Right cardiac atrium (tissue), 5 donors: ENCODE measurements at places on chromosomes 16 and 17. TPM values are rescaled to one million over a fixed set of nuclear protein-coding genes. Genes with fewer than 3 reads are reported as not detected.
A peak's percentile ranks its signal among the peaks of the same experiment; 100 is the strongest.

- no peak for DNase-seq
These were observed 53.8 kb downstream of the METTL16 start for GRCh38 chr17:2457913-2458312.

GRCh38 chr17:7258731-7259554, 3.3 kb downstream of the CLDN7 start:
- no peak for DNase-seq

DNA sequence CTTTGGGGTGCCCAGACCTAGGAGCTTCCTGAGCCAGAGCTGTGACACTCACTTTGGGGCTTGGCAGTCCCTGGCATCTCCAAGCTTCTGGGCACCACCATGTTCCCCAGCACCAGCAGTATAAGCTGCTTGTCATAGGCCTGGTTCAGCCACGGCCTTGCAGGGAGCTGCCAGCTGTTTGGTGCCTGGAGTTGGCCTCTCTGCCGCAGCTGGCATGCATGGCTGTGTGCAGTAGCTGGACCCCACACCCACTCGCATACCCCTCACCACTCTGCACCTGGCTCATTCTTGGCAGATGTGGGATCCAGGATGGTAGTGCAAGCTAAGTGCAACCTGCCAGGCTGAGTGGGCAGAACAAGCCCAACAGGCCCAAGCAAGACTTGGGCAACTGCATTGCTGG, 73.4 kb upstream of the BRD7 start:
- no peak for DNase-seq

DNA sequence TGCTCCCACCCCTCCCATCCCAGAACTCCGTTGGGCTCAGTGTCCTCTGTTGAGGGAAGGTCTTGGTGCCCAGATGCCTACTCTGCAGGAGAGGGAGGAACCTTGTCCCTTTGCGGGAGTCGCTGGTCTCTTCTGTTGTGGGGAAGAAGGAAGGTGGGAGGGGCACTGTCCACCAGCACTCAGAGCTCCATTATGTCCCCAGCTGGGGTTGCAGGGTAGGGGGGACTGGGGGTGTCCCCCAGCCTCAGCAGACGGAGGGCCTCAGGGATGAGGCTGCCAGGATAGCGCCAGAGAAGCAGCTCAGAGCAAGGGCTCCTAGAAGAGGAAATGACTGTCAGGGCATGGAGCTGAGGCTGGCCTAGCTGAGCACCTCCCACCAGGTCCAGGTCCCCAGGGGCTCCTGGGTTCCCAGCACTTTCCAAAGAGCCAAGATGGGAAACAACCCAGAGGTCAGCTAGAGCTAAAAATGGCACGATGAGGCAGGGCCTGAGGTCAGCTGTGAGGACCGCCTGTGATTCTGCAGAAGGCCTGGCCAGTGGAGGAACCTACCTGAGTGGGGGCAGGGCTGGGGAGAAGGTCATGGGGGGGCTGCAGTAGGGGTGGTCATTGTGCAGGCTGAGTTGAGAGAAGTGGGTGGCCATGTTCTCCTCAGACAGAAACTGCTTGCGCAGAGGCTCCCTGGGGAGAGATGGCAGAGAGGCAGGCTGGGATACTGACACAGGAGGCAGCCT, 893 bp downstream of the HCFC1R1 start:
- peak; percentile 70 for DNase-seq

DNA sequence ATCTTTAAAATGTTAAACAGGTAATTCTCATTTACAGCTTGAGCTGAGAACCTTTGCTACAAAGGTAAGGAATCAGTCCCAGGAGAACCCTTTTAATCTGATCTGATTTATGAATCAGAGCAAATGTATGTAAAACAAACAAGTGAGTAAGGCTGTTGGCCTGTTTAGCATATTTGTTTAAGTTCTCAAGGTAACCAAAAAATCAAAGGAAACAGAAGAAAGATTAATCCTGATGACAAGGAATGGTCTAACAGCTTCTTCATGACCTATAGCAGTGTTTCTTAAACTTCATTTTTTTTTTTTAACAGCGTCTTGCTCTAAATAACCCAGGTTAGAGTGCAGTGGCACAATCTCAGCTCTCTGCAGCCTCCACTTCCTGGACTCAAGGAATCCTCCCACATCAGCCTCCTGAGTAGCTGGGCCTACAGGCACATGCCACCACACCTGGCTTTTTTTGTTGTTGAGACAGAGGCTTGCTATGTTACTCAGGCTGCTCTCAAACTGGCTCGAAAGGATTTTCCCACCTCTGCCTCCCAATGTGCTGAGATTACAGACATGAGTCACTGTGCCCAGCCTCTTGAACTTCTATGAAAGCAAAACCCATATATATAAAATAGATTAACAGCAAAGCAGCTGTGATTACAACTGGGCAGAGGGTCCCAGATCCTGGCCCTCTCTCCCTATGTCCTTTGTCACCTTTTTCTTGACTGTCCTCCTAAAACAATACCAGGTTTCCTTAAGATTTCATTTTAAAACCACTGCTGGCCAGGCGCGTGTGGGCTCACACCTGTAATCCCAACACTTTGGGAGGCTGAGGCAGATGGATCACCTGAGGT, 5.1 kb upstream of the JPT1 start:
- no peak for DNase-seq

DNA sequence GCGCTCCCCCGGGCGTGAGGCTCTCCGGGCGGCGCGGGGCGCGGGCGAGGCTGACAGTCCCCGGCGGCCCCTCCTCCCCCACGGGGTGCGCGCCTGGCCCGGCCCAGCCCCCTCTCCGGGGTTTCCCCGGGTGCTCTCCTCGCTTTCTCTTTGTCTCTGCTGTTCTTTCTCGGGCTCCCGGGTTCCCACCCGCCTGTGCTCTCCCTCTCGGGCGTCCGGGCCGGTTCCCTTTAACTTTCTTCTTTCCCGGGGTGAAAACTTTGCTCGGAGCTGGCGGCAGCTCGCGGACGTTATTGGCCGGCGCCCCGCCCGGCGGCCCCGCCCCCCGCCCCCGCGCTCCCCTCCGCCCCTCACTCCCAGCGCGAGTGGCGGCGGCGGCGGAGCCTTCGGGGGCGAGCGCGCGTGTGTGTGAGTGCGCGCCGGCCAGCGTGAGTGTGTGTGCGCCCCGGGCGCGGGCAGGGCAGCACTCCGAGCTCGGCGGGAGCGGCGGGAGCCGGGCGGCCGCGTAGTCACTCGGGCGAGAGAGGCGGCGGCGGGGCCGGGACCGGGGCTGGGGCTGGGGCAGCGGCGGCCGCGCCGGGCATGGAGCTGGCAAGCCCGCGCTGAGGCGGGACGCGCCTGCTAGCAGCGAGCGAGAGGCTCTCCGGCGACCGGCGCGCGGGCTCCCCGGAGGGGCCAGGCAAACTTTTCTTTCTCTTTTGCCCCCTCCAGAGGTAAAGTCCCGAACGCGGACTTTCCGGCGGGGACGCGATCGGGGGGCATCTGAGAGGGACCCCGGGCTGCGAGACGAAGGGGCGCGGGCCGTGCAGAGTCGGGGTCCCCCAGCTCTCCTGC, at the start of gene NTN1:
TSS of gene NTN1 (plus strand) at position 353 of the 834 bp plus-strand sequence. CDS start 864 bp downstream, outside the sequence.
- DNase-seq = peak; percentile 87

DNA sequence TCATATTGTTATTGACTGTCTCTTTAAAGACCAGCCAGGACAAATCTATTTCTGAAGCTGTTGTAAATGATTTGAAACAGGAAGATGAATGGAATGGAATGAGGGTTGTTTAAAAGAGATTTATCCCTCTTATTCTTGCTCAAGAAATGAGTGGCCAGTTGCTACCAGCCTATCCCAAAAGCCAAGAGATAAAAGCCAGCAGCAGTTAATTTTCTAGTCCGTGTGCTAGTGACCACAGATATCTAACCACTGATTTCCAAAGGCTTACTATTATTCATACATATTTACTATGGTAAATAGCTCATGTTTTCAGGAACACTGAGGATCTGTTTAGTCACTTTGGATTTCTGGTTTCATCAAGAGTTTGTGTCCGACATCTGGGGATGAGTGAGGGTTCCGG, 105.7 kb downstream of the CDH13 start:
- DNase-seq = no peak

DNA sequence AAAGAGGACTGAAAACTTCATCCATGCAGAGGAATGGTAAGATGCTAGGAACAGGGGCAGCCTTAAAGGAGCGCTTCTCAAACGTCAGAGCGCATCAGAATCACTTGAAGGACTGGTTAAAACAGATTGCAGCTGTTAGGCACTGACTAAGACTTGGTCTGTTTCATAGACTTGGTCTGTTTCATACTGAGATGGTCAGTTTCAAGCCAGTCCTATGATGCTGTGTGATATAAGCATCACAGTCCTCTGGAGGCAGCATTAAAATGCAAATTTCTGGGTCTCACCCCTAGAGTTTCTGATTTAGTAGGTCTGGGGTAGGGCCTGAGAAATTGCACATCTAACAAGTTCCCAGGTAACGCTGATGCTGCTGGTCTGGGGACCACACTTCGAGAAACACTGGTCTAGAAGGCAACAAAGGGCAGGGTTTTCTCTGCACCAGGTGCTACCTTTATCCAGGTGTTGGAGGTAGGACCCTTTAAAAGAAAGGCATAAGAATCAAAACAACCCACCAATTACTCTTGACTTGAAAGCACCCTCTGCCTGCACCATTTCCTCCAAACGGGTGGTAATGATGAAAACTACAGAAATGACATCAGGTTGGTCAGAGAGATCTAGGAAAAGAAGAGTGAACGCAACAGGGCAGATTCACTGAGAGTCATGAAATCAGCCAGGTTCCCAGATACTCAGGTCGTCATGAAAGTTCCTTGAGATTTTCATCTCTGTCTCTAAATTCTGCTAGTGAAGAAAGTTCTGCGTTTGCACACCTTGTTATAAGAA, 95.0 kb upstream of the RCVRN start:
- DNase-seq = no peak

- DNase-seq = no peak
These were observed 10.9 kb upstream of the HEXD start for GRCh38 chr17:82407255-82407654.

GRCh38 chr17:8079291-8080207, 8.0 kb downstream of the ALOX12B start:
- peak; percentile 85 for DNase-seq

DNA sequence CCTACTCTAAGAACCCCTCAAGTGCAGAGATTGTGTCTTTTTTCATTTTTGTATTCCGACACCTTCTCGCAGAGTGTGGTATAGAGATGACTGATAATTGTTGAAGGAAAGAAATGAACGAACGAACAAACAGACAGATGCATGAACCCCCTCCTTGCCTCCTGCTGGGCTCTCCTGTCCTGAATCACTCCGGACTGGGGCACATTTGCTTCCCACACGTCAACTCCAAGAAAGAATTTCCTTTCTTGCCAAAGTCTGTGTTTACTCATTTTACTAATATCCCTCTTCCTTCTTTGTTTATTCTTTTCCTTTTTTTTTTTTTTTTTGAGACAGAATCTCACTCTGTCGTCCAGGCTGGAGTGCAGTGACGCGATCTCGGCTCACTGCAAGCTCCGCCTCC, 37.5 kb upstream of the BHLHA9 start:
- DNase-seq = no peak

GRCh38 chr17:704111-704864, 10.4 kb downstream of the VPS53 start:
- no peak for DNase-seq

DNA sequence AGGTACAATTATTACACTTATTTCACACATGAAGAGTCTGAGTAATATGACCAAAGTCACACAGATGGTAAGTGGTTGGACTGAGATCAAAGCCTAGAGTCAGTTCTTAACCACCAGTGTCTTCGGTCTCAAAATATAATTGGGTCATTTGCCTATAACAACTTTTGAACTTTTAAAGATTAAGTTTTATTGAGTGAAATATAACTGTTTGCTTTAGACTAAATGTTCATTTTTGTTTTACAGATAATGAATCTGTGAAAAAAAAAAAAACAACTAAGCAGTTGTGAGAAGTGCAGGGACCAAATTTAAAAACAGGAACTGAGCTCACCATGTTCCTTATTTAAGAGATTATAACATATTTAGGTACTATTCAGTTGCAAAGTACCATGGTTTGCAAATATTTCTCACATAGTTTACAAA, 150.1 kb downstream of the ITFG1 start:
- no peak for DNase-seq

DNA sequence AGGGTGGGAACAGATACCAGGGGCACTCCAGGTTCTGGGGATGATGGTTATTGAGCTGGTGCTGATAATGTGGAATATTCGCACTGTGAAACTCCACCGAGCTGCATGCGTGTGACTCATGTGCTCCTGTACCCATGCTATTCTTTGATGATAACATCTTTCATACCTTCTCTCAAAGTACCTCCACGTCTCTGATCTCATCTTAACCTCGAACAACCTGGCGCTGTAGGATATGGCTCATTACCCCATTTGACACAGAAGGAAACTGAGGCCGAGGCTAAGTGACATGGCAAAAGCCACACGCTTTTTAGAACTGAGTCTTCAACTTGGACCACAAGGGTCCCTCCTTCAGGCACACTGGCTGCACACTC, 30.2 kb upstream of the MRPS23 start:
- DNase-seq = no peak

DNA sequence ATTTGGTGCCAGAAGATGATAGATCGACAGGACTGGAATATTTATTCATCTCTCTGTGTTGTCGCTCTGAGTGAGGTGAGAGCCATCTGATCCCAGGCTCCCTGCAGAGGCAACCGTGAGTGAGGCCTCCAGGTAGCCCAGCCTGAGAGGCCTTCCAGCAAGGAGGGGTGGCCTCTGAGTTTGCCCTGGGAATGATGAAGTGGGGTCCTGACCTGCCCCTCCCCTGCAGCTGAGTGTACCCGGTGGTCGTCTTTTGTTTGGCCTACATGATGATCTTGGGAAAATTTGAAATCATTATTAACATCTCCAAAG, 86.4 kb downstream of the CBLN1 start:
- DNase-seq = no peak

The CDYL2 gene
- total RNA-seq = 5.1 TPM

The SLC22A31 gene
- total RNA-seq = not detected

The CACNG5 gene
- not detected for total RNA-seq

The PHLPP2 gene
- 6.8 TPM for total RNA-seq

The TNFRSF13B gene
- not detected for total RNA-seq
